AG09309 (cell line): ENCODE measurements at places on chromosomes 5 and 9.

DNA sequence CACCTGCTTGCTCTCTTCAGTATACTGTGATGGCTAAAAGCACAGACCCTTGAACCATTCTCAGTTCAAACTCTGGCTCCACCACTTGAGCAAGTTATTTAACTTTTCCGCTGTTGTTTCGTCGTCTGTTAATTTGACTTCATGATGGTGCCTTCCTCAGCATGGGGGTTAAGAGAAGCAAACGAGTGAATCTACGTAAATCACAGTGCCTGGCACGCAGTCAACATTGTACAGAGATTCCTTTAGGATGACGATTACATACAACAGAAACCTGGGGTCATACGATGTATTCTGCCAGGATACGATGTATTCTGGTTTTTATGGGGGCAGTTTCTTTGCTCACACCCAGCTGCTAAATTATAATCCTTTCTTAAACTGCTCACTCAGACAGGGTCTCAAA is 515.6 kb downstream of the CCDC171 start:
- DNase-seq: no peak

- no peak for DNase-seq
Measured at GRCh38 chr5:149893403-149893931, 51.1 kb downstream of the PDE6A start.

DNA sequence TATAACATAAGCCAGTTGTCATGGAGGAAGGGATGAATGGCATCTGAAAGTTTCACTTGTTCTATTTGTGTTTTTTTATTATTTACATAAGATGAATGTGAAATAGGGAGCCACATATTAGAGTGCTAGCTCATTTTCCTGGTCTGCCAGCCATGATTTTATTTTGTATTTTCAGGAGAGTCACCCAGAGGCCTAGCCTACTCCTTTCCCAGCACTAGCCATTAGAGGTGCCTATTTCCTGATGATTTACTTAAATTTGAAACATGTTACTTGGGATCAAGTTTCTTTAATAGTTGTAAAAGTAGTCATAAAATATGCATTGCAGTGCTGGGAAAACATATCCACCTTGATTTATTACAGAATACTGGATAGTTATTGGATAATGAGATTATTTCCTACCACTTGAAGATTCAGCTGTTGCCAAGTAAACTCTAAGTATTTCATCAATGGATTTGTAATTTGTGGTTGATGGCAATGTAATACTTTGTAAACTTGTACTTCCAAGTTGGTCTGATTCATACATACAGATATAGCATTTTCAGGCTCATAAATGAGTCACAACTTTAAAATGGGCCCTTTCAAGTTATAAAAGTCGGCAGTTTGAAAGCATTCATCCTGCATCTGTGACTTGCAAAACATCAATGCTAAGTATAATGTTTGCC is 50.8 kb downstream of the KCNN2 start:
- DNase-seq: peak; percentile 90

DNA sequence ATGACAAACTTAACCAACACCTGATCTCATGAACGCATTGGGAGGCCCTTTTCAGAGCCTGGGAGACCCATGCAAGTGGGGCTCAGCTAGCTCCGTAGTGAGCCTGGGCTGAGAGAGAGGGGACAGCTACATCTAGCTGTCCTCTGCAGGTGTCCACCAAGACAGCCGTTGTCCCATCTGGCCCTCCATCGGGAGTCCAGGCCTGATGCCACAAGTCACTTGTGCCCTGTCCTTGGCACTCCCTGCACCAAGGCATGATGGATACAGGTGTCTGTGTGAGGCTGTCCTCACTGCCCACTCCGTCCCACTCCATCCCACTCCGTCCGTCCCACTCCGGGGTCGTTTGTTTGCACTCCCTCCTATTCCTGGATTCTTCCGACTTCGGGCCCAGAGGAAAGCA is 2.5 kb upstream of the EDF1 start:
- no peak for DNase-seq

DNA sequence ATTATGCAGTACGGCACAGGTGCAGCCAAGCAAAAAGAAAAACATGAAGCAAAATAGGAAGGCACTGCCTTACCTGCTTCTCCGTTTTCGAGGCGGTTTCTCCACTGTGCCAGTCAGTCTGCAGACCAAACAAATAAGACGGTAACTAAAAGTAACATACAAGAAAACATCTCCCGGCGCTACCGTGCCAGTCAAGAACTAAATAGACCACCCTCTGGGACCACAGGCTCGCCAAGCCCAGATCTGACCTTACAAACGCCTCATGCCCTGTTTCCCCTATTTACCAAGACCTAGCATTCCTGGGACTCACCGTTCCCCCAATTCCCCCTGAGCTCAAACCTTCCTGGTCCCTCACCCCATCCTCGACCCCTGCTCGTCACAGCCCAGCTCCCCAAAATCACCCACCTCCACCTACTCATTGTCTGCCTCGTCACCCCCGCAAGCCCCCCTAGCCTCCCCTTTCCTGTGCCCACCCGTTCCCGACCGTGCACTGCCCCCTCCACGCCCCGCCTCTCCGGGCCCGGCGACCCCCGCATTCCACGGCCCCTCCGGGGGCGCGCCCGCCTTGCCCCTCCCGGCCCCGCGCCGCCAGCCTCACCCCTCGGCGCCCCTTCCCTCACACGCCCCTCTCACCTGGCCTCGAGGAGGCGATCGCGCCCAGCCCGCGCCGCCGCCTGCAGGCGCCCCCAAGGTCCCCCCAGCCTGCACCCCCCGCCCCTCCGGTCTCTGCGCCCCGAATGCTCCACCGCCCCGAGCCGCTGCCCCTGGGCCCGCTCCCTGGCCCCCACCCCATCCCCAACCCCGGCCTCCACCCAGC is 560 bp downstream of the SCAI start:
- no peak for DNase-seq

GRCh38 chr9:23747088-23748075 is 78.7 kb downstream of the ELAVL2 start:
- DNase-seq: no peak

GRCh38 chr5:13552361-13552760 is 392.1 kb downstream of the DNAH5 start:
- DNase-seq: no peak

GRCh38 chr9:131410044-131410491 is 16.2 kb downstream of the PRRC2B start:
- DNase-seq: no peak

DNA sequence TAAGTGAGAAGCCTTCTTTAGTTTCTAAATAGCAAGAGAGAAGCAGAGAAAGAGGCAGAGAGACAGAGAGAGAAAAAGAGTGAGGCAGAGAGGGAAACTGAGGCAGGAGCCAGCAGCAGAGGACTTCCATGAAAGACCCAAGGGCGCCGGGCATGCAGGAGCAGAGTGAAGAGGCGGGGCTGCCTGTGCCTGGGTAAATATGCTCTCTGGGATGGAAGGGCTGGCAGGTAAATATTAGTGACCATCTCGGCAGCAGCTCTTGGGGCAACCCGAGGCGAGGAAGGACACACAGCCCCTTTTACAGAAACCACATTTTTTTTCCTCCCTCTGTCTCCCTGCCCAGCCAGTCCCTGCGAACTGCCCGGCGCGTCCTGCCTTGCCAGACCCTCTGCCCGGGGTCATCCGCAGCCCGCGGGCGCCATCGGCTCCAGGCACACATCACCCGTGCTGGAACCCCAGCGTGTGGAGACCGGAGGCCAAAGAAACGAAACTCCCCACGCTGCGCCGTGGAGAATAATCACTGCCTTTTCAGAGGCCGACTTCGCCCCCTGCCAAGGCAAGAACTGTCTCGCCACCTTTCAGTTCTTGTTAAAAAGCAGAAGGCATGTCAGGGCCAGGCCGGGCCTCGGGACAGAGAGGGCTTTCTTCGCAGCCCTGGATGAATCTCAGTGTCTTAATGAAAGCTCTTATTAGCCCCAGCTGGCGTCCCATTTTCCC is 61.3 kb downstream of the BOD1 start:
- no peak for DNase-seq

GRCh38 chr5:56518820-56519219 is 285.7 kb upstream of the ANKRD55 start:
- no peak for DNase-seq

DNA sequence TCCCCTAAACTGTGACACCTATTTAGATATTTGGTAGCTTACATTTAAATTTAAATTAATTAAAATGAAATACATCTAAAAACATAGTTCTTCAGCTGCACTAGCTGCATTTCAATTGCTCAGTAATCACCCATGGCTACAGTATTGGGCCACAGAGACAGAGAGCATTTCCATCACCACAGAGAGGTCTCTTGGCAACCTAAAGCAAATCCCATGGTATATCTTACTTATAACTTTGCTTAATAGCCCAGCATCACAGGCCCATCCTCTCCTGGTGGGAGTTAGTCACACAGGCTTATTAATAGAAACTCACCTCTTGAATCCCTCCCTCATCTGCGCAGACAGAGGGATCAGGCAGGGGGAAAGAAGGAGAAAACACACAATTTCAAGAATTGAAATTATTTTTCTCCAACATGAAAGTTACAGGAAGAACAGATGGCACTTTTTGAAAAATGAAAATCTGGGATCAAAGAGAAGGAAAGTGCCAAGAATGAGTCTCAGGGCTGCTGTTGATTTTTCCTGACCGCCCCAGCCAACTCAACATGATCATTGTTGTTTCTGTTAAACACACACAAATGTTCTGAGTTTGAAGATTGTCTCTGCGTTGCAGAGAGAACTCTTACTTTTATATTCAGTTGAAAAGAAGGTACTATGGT is 144.6 kb downstream of the CMYA5 start:
- no peak for DNase-seq

DNA sequence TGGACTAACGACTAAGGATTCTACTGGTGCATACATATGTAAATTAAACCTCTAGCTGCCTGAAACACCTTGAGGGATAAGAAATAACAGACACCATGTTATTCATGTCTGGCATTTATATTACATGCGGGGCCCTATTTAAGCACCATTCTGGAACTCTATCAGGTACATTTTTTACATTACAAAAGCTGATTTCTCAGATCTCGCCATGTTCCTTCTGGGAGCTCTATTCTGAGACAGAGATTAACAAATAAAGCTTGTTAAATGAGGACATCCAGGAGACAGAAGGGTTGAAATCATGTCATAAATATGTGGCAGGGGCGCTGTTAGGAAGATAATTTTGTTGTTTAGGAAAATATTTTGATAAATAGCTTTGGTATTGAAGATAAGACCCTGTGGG is 93.4 kb upstream of the SLIT3 start:
- DNase-seq: no peak

DNA sequence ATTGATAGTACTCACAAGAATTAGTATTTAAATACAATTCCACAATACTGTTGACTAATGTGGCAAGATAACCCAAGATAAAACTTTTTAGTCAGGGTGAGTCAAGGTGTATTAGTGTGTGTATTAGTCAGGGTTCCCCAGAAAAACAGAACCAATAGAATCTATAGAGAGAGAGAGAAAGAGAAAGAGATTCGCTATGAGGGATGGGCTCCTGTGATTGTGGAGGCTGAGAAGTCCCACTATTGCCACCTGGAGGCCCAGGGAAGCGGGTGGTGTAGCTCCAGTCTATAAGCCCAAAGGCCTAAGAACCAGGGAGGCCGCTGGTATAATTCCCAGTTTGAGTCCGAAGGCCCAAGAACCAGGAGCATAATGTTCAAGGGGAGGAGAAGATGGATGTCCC is 10.0 kb upstream of the SHISAL2B start:
- DNase-seq: no peak

GRCh38 chr9:93266521-93267001 is 82.6 kb downstream of the WNK2 start:
- no peak for DNase-seq

GRCh38 chr9:138015021-138015829 is 137.6 kb downstream of the CACNA1B start:
- no peak for DNase-seq

DNA sequence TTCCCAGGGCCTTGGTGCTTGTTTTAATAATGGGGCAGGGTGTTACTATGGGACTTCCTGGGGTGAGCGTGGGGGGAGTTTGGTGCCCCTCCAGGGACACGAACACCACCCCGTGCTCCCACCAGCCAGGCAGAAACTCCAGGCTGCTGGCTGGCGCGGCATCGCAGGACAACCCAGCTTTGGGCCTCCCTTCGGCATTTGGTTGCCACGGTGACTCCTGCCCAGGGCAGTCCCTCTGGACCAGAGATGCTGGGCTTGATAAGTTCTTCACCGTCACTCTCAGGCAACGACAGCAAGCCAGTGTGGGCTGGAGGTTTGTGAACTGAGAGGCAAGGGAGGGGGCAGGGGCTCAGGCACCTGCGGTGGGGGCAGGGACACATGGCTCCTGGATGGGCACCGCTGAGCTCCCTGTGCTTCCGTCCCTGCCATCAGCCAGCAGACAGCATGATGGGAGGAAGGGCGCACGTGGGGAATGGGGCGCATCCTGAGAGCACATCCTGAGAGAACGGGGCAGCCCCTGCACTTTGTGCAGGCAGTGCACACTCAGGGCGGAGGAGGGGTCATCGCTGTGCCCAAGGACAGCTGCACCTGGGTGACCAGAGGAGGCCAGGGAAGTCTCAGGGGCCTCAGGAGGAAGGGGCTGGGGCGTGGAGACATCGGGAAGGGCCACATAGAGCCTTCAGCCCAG is 116.4 kb downstream of the RXRA start:
- DNase-seq: no peak

DNA sequence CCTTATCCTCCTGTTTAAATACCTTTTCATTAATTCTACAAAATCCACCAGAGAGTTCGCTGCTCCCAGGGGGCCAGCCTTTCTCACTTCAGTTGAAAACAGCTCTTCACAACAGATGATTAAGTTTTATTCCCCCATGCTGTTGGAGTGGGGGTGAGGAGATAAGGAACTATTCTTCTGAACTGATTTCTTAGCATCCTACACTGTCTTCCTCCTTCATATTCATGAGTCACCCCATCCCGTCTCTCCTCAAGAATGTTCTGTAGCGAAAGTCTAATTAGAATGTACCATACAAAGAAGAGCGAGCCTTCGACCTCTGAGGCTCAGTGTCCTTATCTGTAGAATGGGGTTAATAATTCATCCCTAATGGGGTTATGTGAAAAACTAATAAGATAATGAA is 138.0 kb downstream of the PIK3R1 start:
- no peak for DNase-seq

DNA sequence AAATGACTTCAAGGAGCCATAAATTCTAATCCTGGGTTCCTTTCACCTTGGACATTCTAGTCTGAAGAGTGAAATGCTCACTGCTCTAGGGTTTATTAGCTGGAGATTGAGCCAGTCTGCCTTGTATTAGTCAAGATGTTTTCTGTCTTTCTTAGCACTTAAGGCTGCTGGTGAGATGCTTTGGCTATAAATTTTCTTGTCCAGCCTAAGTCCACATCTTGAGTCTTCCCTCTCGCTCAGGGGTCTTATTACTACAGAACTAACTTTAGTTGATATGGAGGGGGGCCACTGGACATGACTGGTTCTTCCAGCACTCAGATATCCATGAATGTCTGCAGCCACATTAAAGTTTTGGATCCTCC is 316.4 kb downstream of the ARHGAP26 start:
- no peak for DNase-seq
